ENCODE measurements at places on chromosomes 3 and 15.

DNA sequence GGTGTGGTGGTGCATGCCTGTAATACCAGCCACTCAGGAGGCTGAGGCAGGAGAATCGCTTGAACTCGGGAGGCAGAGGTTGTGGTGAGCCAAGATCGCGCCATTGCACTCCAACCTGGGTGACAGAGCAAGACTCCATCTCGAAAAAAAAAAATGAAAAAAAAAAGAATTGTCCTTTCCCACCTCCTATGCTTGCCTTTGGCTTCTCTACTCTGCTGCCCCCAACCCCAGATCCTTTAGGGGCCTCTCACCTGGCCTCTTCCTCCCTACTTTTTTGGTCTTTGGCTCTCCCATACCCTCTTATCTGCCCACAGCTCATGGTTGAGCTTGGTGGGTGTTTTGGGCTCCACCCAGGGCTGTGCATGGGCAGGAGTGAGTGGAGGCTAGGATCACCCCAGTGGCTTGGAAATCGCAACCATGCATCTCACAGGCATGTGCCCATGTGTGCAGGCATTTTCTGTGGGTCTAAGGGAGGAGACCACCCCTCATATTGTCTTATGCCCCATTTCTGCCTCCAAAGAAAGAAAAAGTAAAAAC is 2.1 kb upstream of the SHISA5 start:
- peak; percentile 34 for DNase-seq

DNA sequence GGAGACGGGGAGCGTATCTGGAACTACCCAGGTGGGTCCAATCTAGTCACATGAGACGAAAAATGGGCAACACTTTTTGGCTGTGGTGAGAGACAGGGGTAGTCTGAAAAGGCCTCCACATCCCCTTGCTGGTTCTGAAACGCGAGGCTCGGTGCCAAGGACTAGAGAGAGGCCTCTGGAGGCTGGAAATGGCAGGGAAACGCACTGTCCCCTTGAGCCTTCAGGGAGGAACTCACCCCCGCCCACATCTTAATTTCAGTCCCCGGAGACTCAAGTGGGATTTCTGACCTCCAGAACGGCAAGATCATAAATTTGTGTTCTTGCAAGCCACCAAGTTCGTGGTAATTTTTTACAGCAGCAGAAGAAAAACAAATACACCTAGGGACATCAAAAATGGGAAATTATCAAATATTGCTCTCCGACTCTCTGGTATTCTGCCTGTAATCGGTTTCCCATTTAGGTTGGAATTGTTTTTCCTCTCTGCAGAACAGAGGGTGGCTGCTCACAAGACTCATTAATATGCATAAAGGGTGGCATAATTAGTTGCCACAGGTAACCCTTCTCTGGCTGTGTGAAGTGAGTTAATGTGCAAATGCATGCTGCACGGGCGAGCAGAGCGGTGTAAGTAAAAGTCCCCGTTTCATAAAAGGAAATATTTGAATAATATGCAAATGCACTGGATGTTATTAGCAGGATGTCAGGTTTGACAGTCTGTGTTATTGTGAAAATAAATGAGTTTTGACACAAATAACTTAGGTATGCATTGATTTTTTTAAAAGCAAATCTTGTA is 185.7 kb downstream of the ARRDC4 start:
- no peak for DNase-seq

GRCh38 chr3:126537116-126537729 is 13.3 kb downstream of the CHST13 start:
- DNase-seq: peak; percentile 44

DNA sequence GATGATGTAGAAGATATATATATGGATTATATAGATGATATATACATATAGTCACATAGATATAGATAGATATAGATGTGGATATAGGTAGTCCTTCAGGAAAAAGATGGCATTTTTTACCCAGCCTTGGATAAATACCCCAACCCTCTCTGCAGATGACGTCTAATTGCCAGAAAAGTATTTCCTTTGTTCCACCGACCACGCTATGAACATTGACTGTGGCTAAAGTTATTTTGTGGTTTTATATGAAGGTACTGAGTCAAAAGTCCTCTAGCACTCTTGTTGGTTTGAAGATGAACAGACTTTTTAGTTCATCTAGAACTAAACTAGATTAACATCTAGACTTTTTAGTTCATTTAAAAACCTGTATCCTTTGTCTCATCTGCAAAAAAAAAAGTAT is 207.7 kb downstream of the PLOD2 start:
- DNase-seq: no peak

- no peak for DNase-seq
These were observed 31.6 kb upstream of the VPS39 start for GRCh38 chr15:42239528-42240182.

GRCh38 chr3:3923619-3924018 is 124.4 kb downstream of the LRRN1 start:
- no peak for DNase-seq

DNA sequence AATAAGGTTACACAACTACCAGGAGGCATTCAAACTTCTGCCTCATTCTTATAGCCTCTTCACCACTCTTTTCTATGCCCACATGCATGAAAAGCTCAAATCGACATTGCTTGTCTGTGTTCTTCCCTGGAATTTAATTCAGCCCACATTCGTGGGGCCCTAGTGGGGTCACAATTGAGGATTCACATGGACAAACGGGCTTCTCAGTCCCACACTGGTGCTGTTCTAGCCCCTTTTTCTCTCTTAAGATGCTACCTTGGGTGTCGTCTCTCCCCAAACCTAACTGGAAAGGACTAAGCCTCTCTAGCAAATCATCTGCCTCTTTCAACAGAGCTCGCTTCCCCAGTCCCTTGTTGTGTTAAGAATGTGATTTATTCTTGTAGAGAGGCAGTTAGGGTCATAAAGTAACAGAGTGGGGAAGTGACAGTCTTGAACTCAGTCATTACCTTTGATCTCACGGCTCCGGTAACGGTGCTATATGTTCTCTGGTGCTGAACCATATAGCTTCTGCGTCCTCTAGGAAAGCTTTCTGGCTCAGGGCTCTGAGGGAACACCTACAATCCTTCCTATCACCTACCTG is 4.9 kb downstream of the LPP start:
- DNase-seq: no peak

- no peak for DNase-seq
These were observed 26.5 kb downstream of the WDR53 start for GRCh38 chr3:196541684-196542445.

- DNase-seq: no peak
These were observed 69.1 kb downstream of the MAGEF1 start for GRCh38 chr3:184642631-184643285.

DNA sequence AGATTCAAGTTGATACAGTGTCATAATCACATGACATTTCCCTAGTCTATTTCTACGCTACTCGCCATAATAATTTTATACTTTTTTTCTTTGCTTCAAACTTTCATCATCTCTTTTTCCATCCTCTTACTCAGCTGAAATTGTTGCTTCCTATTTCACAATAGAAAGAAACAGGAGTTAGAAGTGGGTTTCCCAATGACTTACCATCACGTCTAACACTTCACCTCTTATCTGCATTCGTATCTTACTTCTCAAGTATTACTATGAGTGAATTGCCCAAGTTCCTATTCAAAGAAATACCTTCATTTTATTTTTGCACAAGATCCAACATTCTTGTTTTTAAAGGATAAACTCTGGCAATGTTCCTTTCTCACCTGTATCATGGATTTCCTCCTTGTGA is 1539.9 kb downstream of the SI start:
- no peak for DNase-seq

DNA sequence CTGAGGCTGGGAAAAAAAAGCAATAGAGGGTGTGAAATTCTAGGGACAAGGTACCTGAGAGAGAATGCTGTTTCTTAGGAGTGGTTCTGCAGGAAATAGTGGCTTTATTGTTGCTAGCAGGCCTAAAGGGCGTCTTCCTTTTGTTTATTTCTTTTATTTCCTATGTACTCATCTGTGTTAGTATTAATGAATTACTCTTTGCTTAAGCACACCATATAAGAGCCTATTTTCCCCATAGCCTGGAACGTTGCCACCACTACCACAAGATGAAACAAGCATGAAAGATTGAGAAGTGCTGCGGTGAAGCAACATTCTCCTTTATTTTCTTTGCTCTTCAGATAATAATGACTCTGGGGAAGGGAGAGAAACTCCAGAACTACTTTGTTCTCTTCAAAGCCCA is 21.3 kb upstream of the GOLIM4 start:
- no peak for DNase-seq

- DNase-seq: no peak
These were observed 90.7 kb upstream of the SLC6A6 start for GRCh38 chr3:14311729-14312128.

GRCh38 chr3:155079468-155079745 is 712 bp upstream of the MME start:
- DNase-seq: no peak

GRCh38 chr15:70415398-70415797 is 317.7 kb upstream of the TLE3 start:
- DNase-seq: no peak

DNA sequence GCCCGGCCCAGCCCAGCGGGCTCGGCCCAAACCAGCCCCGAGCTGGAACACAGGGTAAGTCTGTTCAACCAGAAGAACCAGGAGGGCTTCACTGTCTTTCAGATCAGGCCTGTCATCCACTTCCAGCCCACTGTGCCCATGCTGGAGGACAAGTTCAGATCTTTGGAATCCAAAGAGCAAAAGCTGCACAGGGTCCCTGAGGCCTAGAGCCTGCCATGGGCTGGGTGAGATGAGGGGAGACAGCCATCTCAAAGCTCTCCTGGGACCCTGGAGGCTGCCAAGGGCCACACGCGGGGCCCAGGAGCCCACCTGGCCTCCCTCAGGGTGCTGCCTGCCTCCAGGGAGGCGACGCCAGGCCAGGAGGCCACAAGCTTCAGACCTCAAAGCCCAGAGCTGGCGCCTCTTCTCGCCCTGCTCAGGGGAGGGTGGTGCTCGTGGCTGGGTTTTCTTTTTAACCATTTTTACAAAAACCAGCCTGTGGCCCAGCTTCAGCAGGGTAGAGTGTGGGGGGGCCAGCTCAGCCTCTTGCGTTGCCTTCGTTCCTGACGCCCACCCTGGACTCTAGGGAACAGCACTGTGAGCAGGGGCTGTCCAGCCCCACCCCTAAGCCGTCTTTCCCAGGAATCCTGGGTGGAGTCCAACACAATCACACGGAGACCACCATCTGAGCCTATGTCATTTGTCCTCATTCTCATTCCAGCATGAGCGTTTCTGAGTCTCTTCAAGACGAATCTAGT is 107.0 kb downstream of the ETFA start:
- DNase-seq: peak; percentile 54

DNA sequence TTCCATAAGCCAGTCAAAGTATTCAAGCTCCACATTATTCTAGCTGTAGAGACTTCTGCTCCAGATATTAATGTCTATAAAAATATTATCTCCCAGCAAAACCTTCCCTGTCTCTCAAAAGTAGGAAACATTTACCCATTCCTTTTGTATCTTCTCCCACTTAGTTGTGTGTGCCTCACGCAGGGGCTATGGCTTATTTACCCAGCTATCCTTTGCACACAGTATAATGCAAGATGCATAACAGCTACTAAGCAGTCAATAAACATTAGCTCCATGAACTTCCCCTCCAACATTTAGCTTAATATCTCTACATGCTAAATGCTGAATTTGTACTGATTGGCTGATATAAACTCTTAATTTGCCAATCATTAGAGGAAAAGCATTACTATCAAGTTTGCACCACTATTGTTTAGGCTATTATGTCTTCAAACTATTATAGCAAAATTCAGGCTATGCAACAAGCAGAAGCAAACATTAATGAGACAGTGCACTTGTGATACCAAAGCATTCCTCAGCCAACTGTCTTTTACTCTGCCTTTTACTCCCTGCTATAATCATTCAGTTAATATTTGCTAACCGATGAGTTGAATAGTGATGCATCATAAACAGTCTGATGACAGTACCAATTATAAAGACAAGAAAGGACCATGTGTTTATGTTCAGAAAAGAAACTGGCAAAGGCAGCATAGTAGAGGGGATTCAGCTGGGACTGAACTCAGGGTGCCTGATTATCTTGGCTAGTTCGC is 81.2 kb downstream of the PLCH1 start:
- no peak for DNase-seq

- DNase-seq: no peak
These were observed 77.1 kb upstream of the MEX3B start for GRCh38 chr15:82122746-82123400.

GRCh38 chr15:64894395-64895056 is 17.2 kb upstream of the ANKDD1A start:
- DNase-seq: peak; percentile 91

- DNase-seq: no peak
These were observed 243.9 kb downstream of the TBL1XR1 start for GRCh38 chr3:176953106-176954060.

DNA sequence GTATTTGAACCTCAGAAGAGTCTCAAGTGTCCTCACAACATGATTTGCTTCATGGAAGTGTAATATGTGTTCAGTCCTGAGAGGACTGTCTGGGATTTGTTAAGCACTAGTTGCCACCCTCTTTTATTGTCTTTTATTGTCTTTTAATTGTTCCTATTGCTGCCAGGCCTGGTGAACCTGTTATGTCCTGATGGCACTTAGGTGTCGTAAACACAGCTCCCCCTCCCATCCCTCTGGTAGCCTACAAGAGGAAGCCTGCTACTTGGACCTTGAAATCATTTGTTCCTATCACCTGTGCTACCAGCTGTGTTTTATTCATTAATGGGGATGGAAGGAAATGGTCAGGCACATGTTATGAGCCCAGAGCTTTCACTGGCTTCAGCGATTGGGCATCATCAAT is 19.3 kb downstream of the CCNB2 start:
- DNase-seq: no peak

- DNase-seq: no peak
These were observed 218.8 kb upstream of the STRIT1 start for GRCh38 chr3:155512175-155512866.

DNA sequence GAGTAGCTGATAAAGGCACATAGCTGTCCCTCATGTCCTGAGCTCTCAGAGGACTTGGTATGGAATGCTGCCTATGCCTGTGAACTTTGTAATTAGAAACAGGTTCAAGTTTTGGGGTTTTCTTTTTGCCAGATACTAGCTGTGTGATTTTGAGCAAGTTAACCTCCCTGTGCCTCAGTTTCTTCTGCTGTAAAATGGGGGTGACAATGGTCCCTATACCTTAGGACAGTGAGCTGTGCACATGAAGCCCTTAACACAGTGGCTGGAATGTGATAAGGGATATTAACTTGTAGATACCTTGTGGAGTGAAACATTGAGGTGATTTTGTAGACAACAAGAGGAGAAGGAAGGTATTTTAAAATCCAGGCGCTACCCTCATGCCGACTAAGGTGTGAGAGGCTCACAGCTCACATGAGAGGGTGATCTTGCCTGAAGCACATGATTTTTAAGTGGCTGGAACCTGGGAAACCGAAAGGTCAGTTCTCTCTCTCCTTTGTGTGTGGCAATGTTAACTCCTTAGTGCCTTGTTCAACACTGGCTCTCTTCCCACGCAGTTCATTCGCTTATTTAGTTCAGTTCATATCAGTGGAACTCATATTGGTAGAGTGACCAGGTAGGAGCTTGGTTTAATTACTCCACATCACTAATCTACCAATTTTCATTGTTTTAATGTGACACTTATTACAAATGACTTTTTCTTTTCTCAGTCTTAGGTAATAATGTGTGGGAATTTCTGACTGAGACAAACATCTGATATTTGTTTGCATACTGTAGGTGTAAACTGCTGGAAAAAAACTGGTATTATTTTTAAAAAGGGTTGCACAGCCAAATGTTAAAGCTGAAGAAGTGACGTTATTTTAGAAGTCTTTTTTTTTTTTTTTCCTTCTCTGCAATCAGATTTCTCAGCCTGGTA is 236.2 kb downstream of the ITPR1 start:
- DNase-seq: no peak
